ENCODE measurements at places on chromosomes 16 and 17. TPM values are rescaled to one million over a fixed set of nuclear protein-coding genes. Genes with fewer than 3 reads are reported as not detected.

DNA sequence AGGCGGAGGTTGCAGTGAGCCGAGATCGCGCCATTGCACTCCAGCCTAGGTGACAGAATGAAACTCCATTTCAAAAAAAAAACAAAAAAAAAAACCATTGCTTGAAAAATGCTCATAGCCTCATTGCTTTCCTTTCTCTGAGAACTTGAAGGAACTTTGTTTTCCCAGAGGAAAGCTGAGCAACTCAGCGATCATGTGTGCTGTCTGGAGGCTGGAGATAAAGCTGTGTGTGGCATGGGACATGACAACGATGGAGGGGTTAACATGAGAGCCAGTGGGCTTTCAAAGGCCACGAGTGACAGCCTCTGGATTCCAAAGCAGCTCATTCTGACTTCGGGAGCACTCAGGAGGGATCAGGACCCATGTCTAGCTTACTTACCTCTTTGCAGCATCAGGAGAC lies 21.6 kb upstream of the QRICH2 start:
- no peak for DNase-seq

CCL16 gene
- not detected for total RNA-seq

- no peak for DNase-seq
Observed at GRCh38 chr16:72876981-72877373, 171.0 kb downstream of the ZFHX3 start.

- DNase-seq: no peak
Observed at GRCh38 chr17:63652106-63652505, 29.9 kb downstream of the MAP3K3 start.

GRCh38 chr16:54052271-54052670 lies 234.3 kb downstream of the IRX3 start:
- no peak for DNase-seq

- no peak for DNase-seq
Observed at GRCh38 chr17:77096570-77097214, 44.1 kb upstream of the SEC14L1 start.

GRCh38 chr17:81838753-81839255 lies 4.0 kb upstream of the PPP1R27 start:
- no peak for DNase-seq

NDRG4 gene
- 5.6 TPM for total RNA-seq

BEAN1 gene
- 0.14 TPM for total RNA-seq

KRTAP4-4 gene
- total RNA-seq: not detected

SLFN11 gene
- 4.7 TPM for total RNA-seq

DNA sequence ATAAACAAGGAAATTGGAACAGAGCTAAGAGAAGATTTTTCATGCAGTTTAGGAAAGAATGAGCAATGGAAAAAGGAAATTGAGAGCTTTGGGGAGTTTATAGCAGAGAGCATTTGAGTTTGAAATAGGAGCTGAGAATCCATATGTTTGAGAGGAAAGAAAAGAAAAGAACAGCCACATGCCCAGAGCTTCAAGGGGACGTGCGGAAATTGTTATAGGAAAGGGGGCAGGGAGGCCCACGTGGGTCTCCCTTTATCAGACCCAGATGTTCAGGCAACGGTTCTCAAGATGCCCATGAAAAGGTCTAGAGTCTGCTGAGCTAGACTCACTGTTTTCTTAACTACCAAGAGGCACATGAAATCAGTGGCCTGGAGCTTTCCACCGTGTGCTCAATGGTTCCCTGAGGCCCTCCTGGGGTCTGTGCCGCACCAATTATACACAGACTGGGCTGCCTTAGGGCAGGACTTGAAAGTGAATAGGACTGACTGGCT lies 31.2 kb downstream of the CHD9 start:
- no peak for DNase-seq

DNA sequence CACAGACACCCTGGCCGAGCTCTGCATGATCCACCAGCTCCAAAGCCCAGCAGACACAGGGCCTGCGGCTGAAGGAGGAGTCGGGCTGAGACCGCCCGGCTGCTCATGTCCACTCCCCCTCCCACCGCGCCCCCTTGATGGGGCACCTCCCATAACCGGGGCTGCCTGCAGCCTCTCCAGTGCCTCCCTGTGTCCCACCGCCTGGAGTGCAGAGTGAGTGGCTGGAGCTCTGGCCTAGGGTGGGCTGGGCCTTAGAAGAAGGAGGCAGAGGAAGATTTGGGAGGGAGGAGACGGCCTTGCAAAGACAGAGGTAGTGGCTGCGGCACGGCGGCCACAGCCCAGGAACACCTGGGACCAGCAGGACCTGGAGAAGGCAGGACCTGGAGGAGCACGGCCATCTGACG lies 4.0 kb downstream of the CBFA2T3 start:
- DNase-seq: no peak

RNU2-1 gene
- total RNA-seq: not detected

HOXB6 gene
- total RNA-seq: not detected

Data from foreskin keratinocyte (primary cell).